ENCODE measurements at places on chromosomes 16 and 17. TPM values are rescaled to one million over a fixed set of nuclear protein-coding genes. Genes with fewer than 3 reads are reported as not detected.

Gene NLRP1
- 0.57 TPM for total RNA-seq

Gene KRT27
- total RNA-seq, result not detected

Gene MPV17L
- total RNA-seq, result 10.0 TPM

Gene XAF1
- 168 TPM for total RNA-seq

Gene ADAM11
- total RNA-seq, result 1.2 TPM

Gene FLYWCH1
- 34.8 TPM for total RNA-seq

Data from Calu3 (cell line).